Hippocampal formation (tissue), 2 donors: ENCODE measurements at places on chromosomes 7 and 10.

DNA sequence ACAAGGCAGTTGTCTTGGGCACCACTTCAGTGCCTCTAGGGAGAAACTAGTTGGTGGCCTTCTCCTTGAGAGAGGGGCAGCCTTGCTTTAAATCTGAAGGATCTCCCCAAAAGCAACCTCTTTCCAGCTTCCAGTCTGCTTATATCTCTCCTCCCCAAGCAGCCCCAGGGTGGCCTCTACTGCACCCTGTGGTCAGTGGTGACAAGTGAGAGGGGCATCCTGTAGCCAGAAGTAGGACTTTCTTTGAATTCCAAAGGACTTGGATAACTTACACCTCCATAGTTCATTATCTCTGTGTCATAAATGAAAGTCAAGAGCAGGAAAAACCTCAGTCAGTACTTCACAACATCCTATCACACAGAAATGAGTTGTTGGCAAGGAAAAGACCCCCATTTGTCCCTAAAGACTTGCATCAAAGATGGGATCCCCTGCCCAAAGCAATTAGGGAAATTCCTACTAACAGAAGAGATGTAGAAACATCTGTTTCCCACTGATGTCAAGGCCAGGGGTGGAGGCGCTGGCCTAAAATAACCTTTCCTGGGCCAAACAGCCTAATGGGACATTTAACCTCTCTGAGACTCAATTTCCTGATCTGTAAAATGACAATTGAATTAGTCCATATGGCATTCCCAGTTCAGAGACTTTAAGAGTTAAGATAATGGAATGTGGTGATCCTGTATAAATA is 44.0 kb upstream of the ANKRD1 start:
- DNase-seq, result no peak

GRCh38 chr10:117444497-117445040 is 69.3 kb upstream of the PDZD8 start:
- DNase-seq, result no peak

DNA sequence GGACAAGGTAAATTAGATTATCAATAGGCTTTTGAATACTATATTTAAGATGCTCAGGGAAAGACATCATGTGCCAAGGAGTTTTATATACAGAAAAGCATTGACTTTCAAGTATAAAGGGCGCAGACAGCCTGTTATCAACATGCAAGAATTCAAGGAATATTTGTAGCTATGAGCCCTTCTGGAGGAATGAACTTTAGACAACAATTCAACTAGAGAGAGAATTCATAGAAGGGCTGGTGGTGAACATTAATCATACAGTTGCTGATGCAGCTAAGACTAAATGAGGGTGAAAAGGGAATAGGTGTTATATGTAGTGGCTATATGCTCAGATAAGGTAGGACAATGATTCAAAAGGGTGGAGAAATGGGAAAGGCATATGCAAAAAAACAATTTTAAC is 41.2 kb downstream of the AOAH start:
- DNase-seq, result no peak

DNA sequence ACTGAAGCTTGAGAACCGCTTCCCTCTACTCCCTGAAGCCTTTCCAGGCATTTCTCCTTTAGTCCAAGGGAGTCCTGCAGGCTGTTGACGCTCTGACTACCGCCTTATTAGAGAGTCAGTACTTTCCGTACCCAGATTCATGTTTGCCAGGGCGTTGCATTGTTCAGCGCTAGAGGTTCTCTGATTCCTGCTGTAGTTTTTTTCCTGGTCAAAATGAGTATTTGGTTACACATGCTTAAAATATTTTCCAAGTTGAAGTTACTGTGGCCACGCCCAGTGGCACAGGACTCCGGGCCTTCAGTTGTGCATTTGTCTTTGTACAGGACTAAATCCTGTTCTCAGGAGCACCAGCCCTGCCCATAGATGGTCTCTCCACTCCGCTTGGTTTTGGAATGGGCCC is 7.9 kb downstream of the MTURN start:
- no peak for DNase-seq

DNA sequence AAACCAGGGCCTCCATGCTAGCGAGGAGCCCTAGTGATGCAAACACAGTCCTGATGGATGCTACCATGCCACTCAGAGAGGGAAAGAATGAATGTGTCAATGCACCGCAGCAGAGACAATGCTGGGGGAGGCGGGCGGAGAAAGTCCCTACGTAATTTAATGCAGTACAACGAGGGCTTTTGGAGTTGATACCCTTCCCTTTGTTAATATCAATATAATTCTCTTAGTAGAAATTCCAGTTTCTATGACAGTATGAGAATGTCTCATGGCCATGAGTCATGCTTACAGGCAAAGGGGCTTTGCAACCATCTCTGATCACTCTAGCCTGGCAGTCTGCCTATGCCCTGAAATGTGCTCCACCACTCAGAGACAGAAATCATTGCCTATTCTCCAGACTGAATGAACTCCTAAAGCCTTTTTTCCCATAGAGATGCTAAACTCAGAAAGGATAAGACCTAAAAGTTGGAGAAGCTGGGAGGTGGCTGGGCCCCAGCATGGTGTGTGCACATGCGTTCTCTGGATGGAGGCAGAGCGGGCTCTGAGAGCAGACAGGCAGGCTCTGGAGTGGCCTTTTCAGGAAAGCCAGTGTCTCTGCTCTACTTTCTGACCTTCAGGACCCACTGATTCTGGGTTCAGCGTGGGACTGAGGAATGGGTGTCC is 20.3 kb upstream of the GIMAP2 start:
- DNase-seq, result no peak

DNA sequence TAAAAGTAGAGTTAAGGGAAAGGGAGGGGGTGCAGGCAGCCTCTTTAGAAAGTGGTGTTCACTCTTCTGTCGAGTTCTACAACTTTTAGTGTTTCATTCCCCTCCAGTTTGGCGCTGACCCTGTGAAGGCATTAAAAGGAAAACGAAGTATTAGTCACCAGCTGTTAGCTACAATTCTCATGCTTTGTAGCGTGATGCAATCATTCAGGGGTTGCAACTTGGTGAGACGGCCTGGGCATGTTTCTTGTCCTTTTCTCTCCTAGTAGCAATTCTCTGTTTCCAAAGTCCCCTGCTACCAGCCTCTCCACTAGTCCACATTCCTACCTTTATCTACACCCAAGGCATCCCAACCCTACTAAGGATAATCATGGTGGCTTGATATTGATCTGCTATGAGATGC is 33.7 kb upstream of the DGKI start:
- DNase-seq, result no peak

- no peak for DNase-seq
These were observed 2.3 kb downstream of the FBXO24 start for GRCh38 chr7:100588438-100588837.

GRCh38 chr10:92506336-92506735 is 67.6 kb downstream of the IDE start:
- no peak for DNase-seq

GRCh38 chr7:101680406-101681145 is 51.5 kb upstream of the MYL10 start:
- no peak for DNase-seq

GRCh38 chr10:17214971-17215781 is 12.9 kb upstream of the VIM start:
- DNase-seq, result no peak

DNA sequence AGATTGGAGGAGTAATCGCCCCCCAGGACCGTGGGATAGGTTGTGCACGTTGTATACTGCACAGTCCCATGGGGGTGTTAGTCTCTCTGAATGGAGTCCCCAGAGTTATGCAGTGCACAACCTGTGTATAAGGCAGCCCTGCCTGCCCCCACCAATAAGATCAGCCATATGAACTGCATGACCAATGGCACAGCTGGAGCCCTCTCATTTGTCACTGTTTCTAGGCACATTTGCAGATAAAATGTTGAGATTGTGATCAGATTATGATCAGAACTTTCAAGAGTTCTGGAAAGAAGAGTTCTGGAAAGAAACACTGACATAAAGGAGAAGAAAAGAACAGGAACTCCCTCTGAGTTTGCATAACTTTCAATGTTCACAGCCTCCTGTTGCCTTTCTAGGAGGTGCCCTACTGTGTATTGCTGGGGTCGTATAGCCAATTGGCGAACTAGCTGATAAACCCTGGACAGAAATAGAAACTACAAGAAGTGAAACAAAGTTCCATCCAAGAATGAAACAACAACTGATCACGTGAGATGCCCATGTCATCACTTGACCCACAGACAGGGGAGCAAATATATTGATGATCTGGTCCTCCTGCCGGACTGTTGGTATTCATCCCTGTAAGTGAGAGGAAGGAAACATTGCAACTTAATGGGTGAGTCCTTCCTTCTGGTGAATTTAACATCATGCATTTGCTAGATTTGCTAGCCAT is 49.6 kb upstream of the TOMM7 start:
- DNase-seq, result no peak

GRCh38 chr7:115289971-115290370 is 368.1 kb downstream of the MDFIC start:
- no peak for DNase-seq

- no peak for DNase-seq
These were observed 103.6 kb downstream of the ELMO1 start for GRCh38 chr7:37344886-37345579.

DNA sequence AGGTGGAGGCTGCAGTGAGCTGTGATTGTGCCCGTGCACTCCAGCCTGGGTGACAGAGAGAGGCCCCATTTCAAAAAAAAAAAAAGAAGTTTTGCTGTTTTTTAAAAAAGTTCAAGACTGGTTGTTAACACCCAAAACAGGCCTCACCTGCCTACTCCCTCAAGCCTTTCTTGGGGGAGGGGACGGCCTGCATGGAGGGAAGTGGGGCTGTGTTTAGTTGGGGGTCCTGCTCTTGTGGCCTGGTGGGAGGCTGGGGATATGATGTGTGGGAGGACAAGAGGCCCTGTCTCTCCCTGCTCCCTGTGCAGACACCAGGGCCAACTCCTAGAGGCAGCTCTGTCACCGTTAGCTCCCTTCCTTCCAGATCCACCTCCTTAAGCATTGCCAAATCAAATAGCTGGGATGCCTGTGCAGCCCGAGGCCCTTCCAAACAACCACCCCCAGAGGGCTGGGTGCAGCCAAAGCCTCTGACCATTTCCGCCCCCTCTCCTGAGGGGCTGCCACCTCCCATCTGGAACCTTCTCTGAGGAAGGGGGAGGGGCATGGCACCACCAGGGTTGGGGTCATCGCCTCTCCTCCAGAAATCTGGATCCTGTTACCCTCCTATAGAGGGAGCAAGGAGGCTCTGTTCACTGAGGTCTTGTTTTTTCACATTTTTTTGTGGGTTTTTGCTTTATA is 32.9 kb upstream of the ANKRD2 start:
- DNase-seq, result no peak

- DNase-seq, result no peak
These were observed 242.7 kb upstream of the SEMA3C start for GRCh38 chr7:81161451-81162075.

- DNase-seq, result no peak
These were observed 219.8 kb downstream of the CHCHD3 start for GRCh38 chr7:132861940-132862554.

DNA sequence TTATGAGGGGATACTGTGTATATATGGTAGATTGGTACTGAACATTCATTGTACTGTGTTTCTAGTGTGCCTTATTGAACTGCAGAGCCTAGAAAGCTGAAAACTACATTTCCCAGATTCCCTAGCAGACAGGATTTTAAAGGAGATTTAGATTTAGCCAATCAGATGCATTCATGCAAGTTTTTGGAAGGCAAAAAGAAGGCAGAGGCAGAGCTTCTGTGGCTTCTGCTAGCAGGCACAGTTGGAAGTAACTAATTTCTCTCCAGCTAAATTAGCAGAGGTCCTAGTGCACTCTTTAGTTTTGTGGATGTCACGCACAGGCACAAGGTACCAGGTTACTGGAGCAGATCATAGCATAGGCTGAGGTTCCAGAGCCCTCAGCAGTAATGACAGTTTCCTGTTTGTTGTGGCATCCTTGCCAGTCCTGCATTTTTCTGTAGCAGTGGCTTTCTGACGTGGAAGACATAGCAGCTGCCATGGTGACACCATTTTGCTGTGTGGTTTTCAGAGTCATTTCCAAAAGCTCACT is 83.7 kb upstream of the CCDC71L start:
- DNase-seq, result no peak

- DNase-seq, result no peak
These were observed 1.1 kb downstream of the BAZ1B start for GRCh38 chr7:73520673-73521635.

DNA sequence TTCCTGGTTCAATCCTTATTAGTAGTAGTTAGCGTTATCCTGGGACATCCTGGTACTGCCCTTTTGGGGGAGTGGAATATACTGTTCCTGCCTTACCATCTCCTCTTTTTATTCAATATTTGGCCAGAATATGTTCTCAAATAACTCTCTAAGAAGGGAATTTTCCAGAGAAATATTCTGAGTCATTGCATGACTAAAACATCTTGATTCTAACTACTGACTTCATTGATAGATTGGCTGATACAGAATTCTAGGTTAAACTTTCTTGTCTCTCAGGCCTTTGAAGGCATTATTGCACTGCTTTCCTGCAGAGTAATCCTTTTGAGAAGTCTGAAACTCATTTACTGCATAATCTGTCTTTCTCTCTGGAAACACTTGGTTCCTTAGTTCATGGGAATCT is 275.5 kb upstream of the DGKB start:
- DNase-seq, result no peak

- no peak for DNase-seq
These were observed 28.6 kb downstream of the MRPL32 start for GRCh38 chr7:42960762-42961161.

DNA sequence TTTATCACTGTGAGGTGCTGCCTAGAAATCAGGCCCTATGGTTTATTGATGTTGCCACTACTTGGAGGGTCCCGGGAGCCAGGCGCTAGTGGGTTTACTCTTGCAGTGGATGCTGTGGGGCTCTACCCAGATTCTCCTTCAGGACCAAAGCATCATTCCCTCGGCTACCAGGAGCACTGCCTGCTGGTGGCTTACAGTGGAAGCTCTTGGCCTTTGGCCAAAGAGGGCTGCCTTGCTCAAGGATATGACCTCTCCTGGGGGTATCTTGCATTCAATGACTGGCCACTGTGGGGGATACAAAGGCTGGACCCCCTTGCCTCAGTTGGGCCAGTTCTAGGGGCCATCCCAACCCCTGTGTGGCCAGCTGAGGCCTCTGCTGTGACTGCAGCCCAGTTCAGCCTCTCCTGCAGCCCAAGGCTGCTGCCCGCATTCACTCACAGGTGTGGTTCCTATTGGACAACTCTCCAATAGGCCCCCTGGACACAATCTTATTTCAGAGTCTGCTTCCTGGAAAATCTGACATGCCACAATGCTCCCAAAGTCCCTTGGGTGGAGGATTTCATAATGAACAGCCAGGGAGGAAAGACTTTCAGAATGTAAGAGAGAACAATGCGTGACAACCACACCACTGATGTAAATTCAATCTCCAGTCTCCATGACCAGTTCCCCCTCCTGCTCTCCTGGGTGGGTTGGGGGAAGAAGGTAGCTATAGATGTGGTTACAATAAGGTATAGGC is 196.3 kb downstream of the SNX10 start:
- DNase-seq, result no peak

GRCh38 chr7:41760293-41760692 is 57.4 kb upstream of the INHBA start:
- DNase-seq, result no peak
